NCI-H82 (cell line): ENCODE measurements at places on chromosomes 11 and 22.

GRCh38 chr22:48268293-48268692 is 1505.8 kb downstream of the TBC1D22A start:
- DNase-seq, result no peak

DNA sequence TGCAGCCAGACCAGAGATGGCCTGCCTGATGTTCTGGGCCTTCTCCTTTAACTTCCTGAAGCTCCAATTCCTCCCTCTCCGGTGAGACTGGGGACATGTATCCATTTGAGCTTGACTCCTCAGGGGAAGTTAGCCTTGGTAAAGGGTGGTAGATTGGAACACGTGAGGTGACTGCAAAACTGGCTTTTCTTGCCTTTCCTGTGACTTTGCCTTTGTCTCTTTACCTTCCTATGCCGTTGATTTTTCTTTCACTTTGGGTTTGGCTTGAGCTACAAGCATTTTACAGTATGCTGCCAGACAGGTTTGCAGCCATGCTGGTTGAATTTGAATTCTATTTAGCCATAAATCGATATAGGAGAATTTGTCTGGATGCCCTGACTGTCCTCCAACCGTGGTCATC is 16.8 kb upstream of the GLYATL1 start:
- DNase-seq, result no peak

- peak; percentile 83 for DNase-seq
Observed at GRCh38 chr11:73295241-73295995, 12.7 kb upstream of the ARHGEF17 start.

DNA sequence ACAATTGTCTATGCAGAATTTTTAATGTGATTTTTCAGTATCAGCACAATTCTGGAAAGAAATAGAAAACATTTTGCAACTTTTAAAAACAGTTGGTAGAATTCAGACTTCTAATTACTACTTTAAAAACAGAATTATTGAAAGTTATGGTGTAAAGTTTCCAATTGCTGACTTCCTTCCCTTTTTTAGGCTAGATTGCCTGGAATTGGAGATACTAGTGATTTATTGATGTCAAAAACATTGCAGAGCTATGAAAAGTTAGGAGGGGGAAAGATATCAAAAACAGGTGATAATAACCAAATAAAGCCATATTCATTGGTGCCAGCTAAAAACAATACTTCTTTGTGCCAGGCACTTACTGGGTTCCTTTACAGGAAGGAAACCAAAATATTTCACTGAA is 485.5 kb downstream of the TMEM135 start:
- DNase-seq, result no peak

- no peak for DNase-seq
Observed at GRCh38 chr22:25540908-25541660, 23.4 kb upstream of the GRK3 start.

DNA sequence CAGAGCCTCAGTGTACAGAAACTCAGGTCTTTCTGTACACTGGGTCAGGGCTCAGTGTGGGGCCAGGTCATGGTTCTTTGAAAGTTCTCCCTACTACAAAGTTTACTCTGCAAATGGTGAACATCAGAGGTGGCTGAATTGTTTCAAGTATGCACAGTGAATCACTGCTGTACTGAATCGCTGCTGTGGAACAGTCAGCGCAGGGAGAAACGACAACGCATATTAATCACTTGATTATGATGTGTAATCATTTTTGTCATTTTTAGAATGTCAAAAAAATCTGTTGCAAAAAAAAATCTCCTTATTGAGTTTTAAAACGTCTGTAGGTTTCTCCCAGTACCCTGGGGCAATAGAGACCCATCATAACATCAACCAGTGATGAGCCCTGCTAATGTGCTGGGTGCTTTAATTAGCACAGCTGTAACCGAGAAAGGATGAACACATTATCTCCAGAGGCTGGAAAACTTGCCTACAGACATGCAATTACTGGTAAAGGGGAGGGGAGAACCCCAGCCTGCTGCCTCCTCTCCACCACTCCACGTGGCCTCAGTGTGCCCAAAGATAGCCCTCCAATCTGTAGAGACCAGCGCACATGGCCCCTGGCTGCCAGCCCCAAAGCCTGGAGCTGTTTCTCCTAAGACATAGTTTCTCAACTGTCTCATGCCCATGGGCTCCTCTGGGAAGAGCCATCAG is 12.8 kb downstream of the ARRB1 start:
- no peak for DNase-seq

DNA sequence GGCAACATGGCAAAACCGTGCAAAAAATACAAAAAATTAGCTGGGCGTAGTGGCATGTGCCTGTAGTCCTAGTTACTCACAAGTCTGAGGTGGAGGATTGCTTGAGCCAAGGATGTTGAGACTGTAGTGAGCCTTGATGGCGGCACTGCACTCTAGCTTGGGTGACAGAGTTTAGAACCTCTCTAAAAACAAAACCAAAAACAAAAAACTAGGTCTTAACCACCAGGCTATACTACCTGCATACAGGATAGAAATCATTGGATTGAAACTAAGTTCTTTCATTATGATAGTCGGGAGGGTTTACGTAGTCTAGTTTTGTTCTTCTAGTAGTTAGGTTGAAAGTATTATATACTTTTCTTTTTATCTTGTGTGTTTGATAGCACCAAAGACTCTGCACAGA is 5.8 kb downstream of the RNF214 start:
- DNase-seq, result no peak

DNA sequence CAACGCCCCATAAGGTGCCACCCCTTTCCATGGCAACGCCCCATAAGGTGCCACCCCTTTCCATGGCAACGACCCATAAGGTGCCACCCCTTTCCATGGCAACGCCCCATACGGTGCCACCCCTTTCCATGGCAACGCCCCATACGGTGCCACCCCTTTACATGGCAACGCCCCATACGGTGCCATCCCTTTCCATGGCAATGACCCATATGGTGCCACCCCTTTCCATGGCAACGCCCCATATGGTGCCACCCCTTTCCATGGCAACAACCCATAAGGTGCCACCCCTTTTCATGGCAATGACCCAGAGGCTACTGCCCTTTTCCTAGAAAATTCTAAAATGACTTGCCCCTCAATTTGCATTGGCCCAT is 72.1 kb downstream of the BRD1 start:
- DNase-seq, result no peak

DNA sequence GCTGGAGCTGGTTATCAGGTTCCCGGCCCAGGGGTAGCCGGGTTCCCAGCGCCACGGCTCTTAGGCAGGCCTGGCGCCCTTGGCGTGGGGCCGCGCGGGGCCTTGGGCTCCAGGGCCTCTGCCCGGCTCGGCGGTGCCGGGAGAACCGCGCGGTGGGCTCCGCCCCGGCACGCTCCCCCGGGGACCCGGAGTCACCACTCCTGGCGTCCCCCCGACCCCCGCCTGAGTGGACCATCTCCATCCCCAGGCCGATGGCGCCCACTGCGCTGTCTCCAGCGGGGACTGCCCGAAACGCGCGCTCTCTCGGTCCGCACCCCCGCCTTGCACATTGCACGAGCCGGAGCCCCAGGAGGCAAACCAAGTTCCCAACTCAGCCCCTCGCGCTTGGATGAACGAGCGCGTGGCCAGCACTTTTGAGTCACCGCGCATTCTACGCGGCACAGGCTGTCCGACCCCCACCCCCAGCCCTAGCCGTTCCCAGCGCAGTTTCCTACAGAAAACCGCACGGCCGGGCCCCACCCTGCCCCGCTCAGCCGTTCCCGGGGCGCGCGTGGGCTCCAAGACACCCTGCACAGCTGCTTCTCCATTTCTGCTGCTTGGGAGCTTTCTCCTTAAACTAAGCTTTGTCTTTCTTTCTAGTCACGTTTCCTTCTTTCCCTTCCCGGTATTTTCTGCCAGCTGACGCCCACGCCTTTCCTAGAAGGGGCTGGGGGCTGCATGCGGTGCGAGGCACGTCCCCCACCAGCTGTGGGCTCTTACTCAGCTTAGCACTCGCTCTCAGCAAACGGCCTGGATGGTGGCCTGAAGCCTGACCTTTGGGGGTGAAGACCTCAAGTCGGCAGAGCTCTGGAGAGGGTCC is 650 bp upstream of the CHID1 start:
- peak; percentile 52 for DNase-seq

GRCh38 chr11:62315431-62315830 is 16.6 kb upstream of the SCGB1D4 start:
- no peak for DNase-seq

DNA sequence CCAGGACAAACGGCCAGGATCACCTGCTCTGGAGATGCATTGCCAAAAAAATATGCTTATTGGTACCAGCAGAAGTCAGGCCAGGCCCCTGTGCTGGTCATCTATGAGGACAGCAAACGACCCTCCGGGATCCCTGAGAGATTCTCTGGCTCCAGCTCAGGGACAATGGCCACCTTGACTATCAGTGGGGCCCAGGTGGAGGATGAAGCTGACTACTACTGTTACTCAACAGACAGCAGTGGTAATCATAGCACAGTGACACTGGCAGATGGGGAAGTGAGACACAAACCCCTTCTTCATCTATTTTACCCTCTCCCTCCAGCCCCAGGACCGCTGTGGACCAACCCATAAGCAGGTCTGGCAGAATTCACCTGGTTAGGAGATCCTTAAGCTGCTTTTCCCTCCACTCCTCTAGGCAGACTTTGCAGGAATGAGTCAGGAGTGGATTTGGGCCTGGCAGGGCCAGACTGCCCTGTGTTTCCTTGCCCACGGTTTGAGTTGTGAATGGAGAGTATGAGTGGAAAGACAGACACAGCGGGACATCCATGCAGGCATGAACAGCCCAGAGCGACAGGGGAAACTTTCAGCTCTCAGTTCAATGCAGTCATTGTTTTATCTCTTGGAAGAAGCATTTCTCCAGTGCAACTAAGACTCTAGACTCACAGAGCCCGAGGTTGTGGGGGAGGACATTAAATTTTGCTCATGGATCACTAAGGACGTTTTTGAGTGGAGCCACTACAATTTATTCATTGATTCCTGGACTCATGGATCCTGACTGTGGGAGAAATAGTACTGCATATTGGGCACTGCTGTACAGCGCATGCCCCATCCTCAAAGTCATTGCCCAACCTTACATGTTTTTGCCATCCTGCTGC is 75.3 kb upstream of the IGLL5 start:
- DNase-seq, result no peak

GRCh38 chr11:29527391-29527936 is 489.4 kb downstream of the KCNA4 start:
- DNase-seq, result peak; percentile 10

DNA sequence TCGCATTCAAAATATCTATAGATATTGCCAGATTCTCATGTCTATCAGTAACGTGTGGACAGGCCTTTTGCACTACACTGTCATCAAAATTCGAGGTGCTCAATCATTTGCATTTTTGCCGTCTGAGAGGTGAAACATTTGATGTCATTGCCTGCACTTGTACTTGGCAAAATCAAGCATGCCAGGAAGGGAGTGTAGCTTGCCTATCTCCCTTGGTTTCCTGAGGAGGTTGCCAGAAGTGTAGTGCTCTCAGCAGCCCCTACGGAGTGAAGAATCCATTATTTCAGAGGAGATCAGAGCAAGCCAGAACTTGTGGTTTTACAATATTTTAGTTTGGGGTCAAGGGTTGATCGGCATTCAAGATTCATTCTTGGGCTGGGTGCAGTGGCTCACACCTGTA is 30.2 kb upstream of the APOL5 start:
- DNase-seq, result no peak

DNA sequence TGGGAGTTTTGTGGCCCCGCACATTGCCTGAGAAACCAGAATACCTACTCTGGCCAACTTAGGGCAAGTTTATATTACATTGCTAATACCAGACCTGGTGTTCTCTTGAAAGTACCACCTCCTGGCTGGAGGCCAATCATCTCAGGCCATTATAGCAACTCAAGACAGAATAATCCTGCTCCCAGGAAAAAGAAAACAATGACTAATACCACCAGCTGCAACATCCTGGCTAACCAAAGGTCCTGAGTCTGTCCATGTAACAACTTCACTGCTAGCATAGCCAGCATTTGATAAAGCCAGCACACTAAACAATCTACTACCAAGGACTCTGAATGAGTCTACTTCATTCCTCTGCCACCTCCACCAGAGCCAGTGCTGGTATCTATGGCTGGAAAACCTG is 1298.7 kb upstream of the CNTN5 start:
- peak; percentile 38 for DNase-seq

DNA sequence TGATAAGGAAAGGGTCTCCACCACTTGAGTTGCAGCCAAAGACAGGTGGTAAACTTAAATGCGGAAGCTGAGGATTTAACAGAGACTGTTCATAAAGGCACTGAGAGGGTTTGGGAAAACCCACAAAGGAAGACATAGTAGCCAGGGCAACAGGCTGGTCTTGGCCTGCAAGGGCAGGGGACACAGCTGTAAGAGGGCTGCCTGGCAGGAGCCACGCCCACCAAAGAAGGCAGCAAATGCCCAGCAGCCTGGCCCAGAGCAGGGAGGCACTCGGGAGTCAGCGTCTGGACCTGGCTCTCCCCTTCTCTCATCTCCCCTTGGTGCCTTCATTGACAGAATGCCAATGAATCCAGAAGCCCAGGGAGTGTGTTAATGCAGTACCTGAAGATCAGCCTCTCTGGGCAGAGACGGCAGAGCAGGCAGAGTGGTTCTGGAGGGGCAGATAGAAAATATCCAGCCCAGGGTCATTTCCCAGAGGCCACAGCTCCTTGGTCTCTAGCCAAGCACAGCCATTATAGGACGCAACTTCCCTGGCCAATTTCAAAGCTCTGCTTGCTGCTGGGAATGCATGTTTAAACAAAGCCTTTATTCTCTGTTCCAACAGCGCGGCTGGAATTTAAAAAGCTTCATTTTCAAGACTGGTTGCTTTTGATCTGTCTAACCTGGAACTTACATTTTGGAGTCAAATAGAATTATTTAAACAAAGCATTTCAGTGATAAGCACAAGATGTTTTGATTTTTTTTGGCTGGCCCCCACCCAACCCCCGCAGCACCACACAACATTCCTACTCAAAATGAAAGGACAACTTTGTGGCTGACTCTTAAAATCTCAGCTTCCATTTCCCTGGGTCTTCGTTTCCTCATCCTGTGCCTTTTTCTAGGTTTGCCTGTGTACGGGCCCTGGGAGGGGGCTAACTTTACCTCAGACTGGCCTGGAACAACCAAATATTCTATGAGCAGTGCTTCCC is 125.6 kb upstream of the LMO1 start:
- no peak for DNase-seq

DNA sequence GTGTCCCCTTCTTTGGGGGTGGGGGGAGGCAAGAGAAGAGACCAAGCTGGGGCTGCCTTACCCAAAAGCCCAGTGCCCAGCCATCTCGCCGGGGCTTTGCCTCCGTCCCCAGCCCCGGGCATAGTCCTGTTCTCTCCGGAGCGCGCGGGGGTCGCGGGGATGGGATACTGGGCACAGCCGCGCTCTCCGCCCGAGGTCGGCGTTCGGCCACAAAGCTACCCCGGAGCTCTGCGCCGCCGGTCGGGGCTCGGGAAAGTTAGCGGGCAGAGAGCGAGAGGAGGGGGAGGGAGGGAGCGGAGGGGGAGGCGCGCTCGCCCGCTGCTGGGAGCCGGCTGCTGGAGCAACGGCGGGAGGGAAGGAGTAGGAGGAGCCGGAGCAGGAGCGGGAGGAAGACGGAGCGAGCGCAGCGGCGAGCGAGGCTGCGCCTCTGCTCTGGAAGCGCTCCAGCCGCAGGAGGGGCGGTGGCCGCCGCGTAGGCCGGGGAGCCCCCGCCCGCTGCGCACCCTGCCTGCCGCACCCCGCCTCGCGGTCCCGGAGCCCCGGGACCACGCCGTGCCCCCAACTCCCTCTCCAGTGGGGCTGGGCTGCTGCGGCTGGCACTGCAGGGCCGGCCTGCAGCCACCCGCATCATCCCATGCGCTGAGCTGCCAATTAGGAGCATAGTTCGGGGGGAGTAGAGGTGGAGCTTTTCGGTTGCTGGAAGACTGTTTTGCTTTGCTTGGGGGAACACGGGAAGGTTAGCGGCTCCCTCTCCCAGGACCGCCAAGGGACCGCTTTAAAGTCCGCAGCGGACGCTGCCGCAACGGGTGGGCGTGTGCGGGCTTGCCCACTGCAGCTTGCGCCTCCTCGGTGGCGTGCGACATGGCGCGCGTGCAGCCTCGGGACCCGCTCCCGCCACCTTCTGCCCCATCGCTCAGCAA is at the start of gene SCN4B:
SCN4B (minus strand) TSS at position 272 of the 920 bp plus-strand sequence; CDS start at position 122, 150 bp downstream.
- peak; percentile 85 for DNase-seq
